ENCODE measurements at places on chromosomes 3 and 15.
A peak's percentile ranks its signal among the peaks of the same experiment; 100 is the strongest.

GRCh38 chr15:23387621-23388190, 33.2 kb downstream of the GOLGA8S start:
- no peak for DNase-seq

- no peak for DNase-seq
Observed at GRCh38 chr3:50612234-50612882, 784 bp upstream of the CISH start.

DNA sequence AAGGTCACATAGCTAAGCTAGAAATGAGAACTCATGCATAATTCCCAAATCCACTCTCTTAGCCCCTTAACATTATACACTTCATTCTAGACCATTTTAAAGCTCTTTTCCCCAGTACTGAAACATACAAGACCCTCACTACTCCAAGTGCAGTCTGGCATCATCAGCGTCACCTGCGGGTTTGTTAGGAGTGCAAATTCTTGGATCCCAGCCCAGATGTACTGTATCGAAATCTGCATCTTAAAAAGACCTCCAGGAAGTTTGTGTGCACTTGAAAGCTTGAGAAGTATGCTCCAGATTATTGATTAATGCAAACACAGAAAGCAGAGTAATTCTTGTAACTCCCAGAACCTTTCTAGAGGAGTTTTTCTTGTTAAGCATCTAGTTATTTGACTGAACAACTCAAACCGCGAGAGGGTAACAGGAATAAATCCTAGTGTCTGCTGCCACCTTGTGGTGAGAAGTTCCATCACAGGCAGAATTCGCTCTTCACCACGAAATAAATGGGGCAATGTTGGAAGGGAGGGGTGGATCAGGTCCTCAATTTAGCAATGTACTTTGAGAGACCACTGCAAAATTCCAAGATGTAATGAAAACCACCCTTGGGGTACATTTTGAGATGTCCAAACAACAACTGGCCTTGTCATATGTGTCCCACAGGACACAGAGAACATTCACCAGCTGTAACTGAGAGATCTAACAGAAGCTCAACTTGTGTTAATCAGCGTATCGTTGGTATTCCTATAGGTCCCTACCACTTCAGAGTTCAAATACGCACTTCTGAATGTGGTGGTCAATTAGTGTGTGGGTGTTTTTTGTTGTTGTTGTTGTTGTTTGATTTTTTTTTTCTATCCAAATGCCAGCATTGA, 583 bp upstream of the C3orf49 start:
- no peak for DNase-seq

DNA sequence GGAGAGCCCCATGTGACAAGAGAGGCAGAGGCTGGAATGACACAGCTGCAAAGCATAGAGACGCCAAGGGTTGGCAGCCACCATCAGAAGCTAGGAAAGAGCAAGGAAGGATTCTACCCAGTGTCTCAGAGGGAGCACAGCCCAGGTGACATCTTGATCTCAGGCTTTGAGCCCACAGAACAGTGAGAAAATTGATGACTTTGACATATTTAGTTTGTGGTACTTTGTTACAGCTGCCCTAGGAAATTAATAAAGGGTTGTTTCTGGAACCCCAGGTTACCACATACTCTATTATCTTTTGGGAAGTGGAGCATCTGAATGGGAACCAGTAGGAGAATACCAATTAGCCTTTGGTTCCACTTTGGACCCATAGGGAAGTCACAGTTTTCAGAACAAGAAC, 231.7 kb downstream of the ZNF621 start:
- DNase-seq = no peak

- no peak for DNase-seq
Observed at GRCh38 chr15:98755781-98756180, 107.4 kb downstream of the IGF1R start.

DNA sequence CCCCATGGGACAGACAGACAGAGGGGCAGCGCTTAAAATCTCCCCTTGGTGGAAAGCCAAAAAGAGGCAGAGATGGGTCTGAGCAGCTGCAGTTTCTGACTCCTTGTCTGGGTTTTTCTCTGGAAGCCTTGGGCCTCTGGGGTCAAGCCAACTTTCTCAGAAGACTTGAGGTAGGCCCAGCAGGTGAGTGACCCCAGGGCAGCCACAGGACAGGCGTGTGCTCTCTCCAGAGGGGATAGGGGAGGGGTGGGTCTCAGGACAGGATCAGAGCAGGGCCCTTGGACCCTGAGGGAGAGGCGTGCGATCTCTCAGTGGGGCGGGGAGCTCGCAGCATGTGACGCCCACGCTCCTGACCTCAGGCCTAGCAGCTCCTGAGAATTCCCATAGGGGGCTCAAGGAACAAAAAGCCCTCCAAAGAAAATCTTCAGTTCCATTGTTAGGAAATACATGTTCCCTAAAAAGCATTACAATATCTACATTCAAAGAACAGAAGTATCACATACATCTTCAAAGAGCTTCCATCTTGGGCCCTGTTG, 34.6 kb upstream of the DUSP7 start:
- DNase-seq = no peak

- DNase-seq = peak; percentile 49
Observed at GRCh38 chr15:74302821-74303359, 64.6 kb downstream of the CYP11A1 start.

DNA sequence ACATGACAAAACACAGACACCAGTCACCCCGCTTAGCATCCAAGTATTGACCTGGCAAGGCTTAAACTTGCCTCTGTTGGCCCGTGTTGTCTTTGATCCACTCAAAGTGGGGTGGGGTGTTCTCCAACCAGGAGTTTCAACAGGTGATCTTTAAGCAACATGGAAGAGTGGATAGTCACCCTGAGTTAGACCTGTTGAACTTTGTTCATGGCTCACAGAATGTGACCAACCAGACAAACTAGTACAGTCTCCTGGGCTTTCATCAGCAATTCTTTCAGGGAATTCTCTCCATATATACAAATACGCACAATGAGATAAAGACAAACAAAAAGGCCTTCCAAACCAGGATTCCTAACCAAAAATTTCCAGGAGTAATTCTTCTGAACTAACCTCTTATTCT, 11.9 kb downstream of the LEKR1 start:
- DNase-seq = no peak

DNA sequence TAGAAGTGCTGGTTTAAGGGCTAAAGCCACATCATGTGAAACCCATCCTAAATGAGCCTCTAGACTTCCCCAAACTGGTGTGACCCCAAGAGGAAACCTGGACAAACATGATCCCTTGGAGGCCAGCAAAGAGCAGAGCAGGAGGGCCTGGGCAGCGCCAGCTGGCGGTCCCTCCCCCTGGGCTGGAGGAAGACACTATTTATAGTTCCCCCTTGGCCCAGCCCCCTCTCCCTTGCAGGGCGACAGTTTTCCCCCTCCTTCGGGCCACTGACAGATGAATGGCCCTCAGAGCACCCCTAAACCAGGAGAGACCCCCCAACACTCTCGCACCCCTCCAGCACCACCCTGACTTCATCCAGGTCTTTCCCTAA, 2.9 kb downstream of the UCN2 start:
- DNase-seq = no peak

DNA sequence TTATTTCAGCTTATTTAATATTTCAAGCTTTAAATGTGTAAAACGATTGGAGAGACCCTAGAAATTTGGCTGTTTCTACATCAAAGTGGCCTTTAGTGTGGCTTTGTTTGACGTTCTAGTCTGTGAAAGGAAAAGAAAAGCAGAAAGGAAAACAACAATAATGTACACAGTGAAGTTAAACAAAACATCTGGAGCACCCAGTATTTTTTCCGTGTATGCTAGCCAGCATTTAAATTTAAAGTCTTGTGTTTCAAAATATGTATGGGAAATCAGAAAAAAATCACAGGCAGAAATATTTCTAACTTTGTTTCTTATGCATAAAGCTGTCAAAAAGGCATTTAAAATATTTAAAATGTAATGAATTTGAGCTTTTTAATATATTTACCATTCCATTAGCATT, 218.1 kb downstream of the NAALADL2 start:
- DNase-seq = no peak

GRCh38 chr15:67145710-67146109, 80.3 kb downstream of the SMAD3 start:
- no peak for DNase-seq

DNA sequence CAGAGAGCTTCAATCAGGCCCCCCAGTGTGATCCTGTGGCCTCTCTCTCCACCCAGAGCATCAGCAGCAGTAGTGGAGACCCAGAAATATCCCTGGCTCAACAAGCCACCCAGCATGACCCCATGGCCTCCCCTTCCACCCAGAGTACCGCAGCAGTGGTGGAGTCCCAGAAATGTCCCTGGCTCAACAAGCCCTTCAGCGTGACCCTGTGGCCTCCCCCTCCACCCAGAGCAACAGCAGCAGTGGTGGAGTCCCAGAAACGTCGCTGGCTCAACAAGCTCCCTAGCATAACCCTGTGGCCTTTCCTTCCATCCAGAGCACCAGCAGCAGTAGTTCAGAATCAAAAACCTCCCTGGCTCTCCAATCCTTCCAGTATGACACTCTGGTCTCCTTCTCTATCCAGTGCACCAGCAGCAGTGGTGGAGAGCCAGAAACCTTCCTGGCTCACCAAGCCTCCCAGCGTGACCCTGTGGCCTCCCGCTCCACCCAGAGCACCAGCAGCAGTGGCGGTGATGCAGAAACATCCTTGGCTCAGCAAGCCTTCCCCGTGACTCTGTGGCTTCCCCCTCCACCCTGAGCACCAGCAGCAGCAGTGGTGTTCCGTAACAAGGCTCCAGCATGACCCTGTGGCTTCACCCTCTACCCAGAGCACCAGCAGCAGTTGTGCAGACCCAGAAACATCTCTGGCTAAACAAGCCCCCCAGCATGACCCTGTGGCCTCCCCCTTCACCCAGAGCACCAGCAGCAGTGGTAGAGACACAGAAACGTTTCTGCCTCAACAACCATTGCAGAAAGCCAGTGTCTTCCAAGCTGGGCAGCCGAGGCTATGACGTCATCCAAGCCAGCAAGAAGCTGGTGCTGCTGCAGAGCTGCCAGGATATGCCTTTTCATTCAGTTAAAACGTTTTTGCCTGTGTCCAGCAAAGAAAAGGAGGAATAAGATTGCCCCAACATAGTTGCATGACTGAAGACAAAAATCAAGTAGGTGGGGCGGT, 61.3 kb upstream of the TAMM41 start:
- no peak for DNase-seq

- DNase-seq = no peak
Observed at GRCh38 chr15:64813075-64813474, 12.4 kb downstream of the PIF1 start.

GRCh38 chr3:179376474-179376873, 29.0 kb downstream of the MFN1 start:
- DNase-seq = no peak

- no peak for DNase-seq
Observed at GRCh38 chr3:186511245-186511644, 32.9 kb downstream of the CRYGS start.

GRCh38 chr15:98519767-98520550, 128.4 kb upstream of the IGF1R start:
- DNase-seq = no peak

DNA sequence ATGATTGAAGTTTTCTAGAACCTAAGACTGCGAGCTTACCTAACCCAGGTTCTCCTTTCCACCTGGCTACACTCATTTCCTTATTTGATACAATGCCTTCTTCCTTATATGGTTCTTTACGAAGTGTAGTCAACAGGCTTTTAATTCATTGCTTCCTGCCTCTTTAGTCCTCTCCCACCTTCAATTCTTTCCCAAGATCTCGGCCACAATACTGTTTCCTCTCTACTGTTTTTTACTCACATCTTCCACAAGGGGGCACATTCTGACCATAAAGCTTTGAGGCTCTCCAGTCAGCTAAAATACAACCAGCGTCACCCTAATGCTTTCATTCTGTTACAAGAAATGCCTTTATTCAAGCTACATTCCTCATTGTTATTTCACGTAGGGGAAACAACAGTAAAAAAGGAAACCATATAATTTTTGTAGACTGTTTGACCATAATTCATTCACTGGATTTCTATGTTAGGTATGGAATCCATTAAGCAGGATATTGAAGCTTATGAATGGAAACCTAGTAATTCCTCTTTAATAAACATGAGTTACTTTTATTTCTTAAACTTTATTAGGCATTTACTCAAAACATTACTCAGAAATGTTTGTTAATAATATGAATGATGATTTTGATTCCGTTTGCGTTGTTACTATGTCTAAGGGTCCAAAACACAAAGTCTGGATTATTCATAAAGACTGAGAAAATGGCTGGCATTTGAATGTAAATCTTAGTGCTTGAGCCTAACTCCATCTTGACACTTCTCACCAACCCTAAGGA, 29.5 kb upstream of the VEPH1 start:
- DNase-seq = peak; percentile 8

DNA sequence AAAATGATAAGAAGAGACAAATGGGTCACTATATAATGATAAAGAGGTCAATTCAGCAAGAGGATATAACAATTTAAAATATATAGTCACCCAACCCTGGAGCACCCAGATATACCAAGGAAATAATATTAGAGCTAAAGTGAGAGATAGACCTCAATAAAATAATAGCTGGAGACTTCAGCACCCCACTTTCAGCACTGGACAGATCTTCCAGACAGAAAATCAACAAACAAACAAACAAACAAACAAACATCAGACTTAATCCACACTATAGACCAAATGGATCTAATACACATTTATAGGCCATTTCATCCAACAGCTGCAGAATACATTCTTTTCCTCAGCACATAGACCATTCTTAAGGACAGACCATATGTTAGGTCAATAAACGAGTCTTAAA, 79.4 kb downstream of the SENP7 start:
- DNase-seq = no peak

DNA sequence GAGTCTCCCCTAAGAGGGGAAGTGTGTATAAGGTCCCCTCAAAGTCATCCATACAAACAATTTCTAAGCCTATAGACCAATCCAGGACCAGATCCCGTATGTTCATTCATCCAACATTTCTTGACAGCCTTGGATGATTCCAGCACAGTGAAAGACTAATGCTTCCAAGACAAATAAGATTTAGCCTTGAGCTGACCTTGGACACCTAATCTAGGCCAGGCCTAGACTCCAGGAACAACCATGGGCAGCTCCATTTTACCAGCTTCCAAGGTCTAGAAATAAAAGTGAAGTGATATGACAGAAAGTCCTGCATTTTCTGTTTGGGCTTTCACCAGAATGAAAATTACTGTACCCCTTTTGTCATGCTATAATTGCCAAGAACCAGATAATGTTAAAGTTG, 67.9 kb upstream of the BCL6 start:
- no peak for DNase-seq

DNA sequence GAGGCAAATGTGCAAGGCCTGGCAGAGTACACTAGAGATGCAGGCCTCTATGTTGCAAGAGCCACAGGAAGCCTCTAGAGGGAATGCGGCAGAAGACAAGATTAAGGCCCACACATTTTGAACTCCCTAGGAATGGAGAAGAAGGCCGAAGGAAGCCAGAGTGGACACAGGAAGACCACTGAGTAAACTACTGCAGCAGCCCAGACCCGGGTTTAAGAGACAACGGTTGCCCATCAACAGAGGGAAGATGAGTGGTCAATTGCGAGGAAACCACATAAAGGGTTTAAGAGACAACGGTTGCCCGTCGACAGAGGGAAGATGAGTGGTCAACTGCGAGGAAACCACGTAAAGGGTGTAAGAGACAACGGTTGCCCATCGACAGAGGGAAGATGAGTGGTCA, 14.6 kb downstream of the CHSY1 start:
- no peak for DNase-seq

Measured in GM18507 (cell line).